COR-L47 (cell line): ENCODE measurements at places on chromosomes 6 and 20.
A peak's percentile ranks its signal among the peaks of the same experiment; 100 is the strongest.

DNA sequence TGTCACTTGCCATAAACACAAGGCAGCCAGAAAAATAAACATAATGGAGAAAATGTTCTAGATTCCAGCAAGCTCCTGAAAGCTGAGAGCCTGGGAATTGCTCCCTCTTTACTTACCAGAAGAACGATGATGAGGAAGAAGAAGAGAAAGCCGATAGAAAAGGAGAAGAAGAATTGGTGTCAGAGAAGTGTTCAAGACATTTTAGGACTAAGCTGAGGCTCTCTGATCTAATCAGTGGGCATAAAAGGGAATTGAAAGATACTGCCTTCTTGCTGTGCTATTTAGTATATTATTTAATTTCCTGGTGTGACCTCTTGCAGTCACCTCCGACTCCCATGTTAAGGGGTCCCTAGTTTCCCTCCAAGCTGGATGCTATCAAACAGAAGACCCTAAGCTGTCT lies 316.6 kb upstream of the JARID2 start:
- no peak for DNase-seq

GRCh38 chr6:139855671-139856311 lies 481.3 kb upstream of the CITED2 start:
- peak; percentile 15 for DNase-seq

GRCh38 chr6:125940247-125941041 lies 16.1 kb upstream of the HINT3 start:
- DNase-seq = no peak

- DNase-seq = no peak
Measured at GRCh38 chr6:26271668-26272024, 93.4 kb upstream of the BTN3A2 start.

DNA sequence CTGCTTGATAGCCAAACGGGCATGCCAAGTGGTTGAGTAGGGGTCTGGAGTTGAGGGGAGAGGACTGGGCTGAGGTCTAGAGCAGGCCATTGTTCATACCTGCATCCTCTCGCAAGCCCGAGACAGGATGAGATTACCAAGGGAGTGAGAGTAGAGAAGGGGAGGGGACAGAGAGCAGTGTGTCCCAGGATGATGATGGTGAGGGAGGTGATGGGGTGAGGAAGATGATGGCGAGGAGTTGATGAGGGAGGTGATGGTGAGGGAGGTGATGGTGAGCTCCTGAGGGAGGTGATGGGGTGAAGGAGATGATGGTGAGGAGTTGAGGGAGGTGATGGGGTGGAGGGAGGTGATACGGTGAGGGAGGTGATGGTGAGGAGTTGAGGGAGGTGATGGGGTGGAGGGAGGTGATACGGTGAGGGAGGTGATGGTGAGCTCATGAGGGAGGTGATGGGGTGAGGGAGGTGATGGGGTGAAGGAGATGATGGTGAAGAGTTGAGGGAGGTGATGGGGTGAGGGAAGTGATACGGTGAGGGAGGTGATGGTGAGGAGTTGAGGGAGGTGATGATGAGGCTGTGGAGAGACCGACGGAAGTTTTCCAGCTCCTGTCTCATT lies 6.4 kb downstream of the TMEM181 start:
- DNase-seq = no peak

- DNase-seq = no peak
Measured at GRCh38 chr6:15770347-15771143, 107.7 kb upstream of the DTNBP1 start.

GRCh38 chr6:13253272-13253671 lies 75.1 kb downstream of the TBC1D7 start:
- no peak for DNase-seq

DNA sequence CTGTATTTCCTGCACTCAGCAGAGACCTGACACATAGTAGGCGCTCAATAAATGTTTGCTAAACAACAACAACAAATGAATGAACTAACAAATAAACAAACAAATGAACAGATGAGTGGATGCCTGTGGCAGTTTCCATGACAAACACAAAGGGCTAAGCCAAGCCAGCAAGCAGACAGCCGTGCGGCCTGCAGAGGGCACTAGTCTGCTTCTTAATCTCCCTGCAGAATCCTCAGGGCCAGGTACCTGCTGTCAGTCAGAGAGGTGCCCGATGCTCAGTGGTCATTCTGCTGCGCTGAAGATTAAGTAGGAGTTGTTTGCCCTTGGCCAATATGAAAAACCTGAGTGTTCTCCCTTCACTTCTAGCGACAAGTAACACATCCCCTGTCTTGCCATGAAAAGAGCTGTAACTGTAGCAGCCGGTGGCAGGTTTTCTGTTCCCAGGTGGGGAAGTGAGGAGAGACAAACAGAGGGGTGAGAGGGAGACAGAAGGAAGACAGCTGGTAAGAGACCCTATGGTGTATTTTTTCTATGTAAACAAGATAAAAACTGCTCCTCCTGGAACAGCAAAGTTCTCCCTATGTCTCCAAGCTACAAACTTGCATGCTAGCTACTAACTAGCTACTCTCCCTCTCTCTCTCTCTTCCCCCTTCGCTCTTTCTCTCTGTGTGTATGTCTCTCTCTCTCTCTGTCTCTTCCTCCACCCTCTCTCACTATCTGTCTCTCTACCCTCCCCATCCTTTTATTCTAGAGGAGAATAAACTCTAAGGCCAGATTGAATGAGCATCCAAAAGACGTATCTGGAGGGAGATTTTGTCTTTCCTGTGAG lies at the start of gene MC3R:
TSS of gene MC3R (plus strand) at position 779 of the 829 bp plus-strand sequence. CDS start 112 bp downstream, outside the sequence.
- peak; percentile 42 for DNase-seq

DNA sequence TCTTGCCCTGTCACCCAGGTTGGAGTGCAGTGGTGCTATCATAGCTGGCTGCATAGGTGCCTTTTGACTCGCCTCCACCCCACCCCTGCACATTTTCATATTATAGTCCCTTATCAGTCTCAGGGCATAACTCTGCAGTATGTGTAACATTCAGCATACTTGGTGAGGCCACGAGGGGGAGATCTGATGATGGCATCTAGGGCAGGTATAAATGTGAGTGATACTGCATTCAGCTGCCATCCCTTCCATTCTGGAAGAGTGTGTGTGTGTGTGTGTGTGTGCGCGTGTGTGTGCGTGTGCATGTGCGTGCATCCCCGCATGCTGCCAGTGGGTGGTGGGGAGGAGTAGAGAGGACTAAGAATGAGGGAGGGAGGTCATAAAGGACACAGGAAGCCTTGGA lies 81.4 kb downstream of the JARID2 start:
- no peak for DNase-seq

DNA sequence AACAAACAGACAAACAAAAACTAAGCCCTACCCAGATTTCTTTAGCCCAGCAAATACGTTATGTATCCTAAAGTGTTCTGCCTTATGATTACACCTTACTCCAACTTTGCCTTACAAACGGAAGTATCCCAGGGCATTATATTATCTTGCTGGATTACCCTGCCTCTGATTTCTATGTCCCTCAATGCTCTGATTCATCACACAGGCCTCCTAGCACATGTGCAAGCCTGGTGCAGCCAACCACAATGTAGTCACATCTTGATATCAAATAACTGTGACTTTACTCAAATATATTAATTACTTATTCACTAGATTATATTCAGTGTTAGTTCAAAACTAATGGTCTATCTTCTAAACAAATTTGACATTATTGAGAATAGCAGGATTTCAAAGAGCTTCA lies 598.6 kb downstream of the TBC1D32 start:
- DNase-seq = no peak

- no peak for DNase-seq
Measured at GRCh38 chr6:162485464-162485863, 242.1 kb downstream of the PRKN start.
